ENCODE measurements at places on chromosomes 12 and 14.

GRCh38 chr14:47626151-47627035, 49.0 kb downstream of the MDGA2 start:
- DNase-seq = no peak

DNA sequence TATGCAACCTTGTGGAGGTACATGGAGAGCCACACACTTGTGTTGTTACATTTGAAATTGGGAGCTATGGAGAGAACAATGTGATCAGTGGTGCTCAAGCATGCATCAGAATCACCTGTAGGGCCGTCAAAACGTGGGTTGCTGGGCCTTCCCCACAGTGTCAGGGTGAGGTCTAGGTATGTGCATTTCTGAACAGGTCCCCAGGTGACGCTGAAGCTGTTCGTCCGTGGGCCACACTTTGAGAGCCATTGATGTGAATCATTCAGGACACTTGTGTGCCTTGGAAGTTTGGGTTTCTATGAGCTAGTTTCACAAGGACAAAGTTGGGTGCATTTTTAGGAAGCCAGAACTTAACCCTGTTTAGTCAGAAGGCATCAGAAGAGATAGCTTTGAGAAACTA, 291.7 kb upstream of the FKBP4 start:
- DNase-seq = no peak

GRCh38 chr12:125983094-125983783, 918.0 kb downstream of the AACS start:
- DNase-seq = no peak

DNA sequence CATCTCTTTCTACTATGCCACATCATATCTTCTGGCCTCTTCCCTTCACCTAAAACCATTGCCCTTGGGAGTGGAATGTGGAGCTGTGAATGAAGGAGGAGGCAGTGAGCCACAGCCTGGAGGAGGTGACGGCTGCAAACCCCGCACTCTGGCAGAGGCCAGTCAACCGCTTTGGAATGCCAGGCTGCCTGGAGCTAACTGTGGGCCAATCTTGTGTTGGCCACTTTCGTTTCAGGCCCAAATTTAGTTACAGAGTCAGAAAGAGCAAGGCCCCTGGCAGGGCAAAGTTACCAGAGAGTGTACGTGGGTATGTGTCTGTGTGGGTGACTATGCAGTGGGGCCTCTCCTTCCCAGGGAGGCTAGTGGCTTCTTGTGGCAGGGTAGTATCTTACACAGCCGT, 40.1 kb downstream of the CACNA1C start:
- no peak for DNase-seq

- DNase-seq = no peak
Observed at GRCh38 chr12:114976959-114977358, 293.0 kb upstream of the TBX3 start.

DNA sequence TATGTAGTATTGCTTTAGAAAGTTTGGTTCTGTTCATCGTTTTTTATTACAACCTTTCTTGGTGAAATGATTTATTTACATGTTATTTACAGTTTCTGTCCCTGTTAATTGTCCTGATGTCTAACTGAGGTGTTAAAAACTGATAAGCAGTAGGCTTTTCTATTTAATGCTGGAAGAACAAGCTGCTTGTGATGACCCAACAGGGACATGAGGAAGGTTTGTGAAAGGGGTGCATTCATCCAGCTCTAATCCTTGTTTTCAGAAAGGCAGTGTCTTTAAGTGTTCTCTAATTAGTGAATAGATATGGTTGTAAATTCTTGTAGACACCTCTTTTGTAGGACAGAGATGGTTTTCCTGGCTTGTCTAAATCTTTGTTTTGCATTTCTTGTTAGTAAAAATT, 191.4 kb downstream of the FOXA1 start:
- peak; percentile 50 for DNase-seq

- no peak for DNase-seq
Observed at GRCh38 chr14:52434955-52435354, 117.3 kb downstream of the TXNDC16 start.

DNA sequence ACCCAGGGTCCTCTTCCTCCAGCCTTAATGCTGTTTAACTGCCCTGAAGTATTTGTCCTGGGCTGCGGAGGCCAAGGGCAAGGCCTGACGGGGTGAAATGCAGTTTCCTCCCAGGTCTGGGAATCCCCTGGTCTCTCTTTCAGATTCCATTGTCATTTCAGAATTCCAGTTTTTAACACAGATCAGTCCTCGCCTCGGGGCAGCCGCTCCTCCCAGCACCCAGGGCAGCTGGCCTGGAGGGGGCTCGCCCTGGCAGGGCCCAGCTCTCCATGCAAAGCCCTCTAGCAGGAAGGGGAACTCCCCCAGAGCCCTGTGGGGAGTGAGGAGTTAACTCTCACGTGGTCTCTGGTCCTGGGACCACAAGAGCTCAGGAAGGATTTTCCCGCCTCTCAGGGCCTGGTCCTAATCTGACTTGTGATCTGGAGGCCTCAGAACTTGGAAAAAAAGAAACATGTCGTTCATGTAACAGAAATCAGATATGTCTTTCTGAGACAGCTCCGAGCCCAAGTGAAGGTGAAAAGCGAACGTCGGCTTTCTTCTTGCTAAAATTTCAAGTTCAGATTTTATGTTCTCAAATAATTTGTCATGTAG, 265.6 kb upstream of the SFSWAP start:
- DNase-seq = no peak

- DNase-seq = no peak
Observed at GRCh38 chr12:2551412-2551900, 243.3 kb upstream of the FKBP4 start.

- no peak for DNase-seq
Observed at GRCh38 chr12:50533203-50533584, 28.4 kb downstream of the DIP2B start.

All from NCI-H2171 treated with DMSO at 0.1 percent for 48 hours (cell line).